ENCODE measurements at places on chromosomes 2 and 18.

GRCh38 chr2:96815326-96816126, 542 bp upstream of the CNNM3 start:
- peak; percentile 59 for DNase-seq

DNA sequence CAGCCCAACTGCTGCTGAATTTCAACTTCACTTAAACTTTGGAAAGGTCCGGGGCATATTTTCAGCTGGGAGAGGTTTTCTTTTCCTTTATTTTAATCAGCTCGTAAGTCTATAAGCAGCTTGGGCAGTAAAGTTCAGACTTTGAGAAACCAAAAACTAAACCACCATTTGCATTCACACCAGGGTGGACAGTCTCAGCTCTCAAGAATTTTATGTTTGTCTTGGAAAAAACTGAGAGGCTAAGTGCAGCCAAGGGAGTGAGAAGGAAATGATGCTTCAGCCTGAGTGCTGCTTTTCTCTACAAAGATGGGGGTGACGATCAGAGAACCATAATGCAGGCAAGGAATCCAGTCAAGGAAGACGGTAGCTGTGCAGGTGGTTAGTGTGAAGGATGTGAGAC, 30.2 kb downstream of the MCFD2 start:
- DNase-seq: peak; percentile 53

GRCh38 chr18:14907420-14907819, 159.4 kb downstream of the ANKRD30B start:
- DNase-seq: no peak

DNA sequence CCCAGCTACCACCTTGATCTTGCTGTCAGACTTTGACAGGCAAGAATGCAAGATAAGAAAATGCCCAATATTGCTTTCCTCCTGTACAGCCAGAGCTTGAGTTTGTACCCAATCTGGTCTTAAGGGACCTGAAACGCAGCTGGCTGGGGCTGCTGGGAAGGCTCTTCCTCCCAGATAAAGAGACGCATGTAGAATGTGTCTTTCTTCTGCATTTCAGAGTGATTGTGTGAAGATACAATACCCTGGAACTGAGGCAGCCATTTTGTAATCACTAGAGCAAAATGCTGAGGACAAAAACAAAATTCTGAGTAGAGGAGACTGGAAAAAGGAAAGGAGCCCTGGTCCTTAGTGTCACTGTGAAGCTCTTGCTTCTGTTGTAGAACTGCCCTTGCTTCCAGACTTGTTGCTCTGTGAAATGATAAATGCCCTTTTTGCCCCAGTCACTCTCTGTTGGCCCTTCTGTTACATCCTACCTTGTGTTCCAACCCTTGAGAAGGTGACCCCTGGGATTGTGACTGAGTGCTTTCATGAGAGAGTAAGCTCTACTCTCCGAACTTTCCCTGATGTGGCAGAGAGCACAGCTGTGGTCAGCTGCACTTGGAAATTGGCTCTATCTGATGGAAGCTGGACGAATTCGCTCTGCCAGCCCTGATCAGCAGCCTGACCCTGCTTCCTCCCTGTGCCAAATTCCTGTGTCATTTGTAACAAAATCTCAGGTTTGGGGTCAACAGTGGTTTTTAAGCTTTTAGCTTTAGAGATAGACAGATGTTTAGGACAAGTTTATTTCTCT, 137.4 kb upstream of the RBMS1 start:
- peak; percentile 15 for DNase-seq

GRCh38 chr2:238720232-238720672, 127.6 kb upstream of the TWIST2 start:
- DNase-seq: peak; percentile 31

GRCh38 chr2:15168116-15168515, 393.0 kb downstream of the NBAS start:
- DNase-seq: no peak

DNA sequence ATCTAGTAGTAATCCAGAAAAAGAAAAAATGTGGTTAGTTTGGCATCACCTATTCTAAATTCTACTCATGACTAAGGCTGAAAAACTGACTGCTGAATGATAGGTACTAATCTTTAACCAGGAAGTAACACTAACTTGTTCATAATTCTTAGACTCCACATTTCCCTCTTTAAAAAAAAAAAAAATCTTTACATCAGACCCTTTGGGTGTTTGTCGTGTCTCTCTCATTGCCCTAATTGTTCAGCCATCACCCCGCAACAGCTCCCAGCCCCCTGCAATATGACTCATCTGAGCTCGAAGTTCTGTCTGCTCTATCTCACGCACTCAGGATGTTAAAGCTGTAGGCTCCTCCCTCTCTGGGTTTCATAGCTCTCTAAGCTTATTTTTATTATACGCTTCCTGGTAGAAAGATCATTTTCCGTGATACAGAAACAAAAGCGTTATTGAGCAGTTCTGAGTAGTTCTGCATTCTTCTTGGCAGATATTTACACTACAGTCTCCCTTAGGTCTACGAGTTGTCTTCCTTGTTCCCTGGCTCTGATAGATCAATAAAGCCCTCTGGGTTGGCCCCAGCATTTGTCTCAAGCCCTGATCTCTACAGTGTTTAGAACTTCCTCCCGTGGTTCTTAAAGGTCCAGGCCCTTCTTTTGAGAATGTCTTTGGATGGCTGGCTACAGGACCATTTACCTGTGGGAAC, 95.6 kb downstream of the TNFRSF11A start:
- DNase-seq: peak; percentile 81

DNA sequence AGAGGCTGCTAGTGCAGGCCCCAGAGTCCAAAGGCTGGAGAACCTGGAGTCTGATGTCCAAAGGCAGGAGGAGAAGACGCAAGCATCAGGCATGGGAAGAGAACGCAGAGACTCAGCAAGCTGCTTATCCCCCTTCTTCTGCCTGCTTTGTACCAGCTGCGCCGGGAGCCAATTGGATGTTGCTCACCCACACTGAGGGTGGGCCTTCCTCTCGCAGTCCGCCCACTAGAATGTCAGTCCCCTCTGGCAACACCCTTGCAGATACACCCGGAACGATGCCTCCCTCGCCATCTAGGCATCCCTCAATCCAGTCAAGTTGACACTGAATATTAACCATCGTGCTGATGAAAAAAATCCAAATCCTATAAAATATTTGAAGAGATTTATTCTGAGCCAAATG, 141.6 kb downstream of the TWIST2 start:
- no peak for DNase-seq

DNA sequence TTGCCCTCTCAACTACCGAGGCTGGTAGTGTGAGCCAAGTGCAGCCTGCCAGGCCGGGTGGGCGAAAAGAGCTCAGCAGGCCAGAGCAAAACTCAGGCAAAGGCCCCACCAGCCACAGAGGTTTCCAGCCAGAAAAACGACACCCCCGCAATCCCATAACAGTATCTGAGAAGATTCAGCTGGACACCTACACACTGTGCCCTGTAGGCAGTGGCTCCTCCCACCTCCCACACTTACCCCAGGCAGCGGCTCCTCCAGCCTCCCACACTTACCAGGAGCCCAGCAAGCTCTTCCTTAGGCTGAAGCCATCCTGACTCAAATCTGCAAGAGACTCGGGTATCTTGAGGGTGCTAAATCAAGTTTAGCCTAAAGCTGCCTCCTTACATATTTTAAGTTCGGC, 15.6 kb upstream of the TMEM18 start:
- DNase-seq: no peak

- no peak for DNase-seq
Measured at GRCh38 chr2:241364781-241365180, 8.7 kb downstream of the FARP2 start.

DNA sequence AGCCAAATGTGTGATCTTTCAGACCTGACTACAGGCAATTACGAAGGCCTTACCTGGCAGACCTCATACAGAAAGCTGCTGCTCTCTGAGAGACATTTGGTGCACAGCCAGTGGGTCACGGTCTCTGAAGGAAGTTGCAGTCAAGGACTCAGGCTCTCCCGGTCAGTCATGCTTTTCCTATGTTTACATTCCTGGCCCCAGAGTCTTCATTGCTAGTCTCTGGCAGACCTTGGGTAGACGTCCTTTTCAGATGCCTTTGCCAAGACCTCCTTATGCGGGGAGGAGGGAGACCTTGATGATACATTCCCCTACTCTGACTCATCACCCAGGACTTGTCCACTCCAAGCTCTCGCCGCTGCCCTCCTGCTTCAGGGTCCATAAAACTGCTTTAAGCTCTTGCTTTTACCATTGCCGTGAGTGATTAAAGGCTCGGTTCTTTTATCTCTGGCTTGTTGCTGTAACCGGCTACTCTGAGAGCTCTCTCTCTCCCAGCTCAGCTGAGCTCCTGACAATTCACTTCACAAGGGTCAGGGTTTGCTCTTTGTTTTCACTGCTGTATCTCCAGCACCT, 62.0 kb upstream of the SLC35F5 start:
- DNase-seq: peak; percentile 97

GRCh38 chr2:71757351-71757750, 304.0 kb downstream of the DYSF start:
- DNase-seq: no peak

DNA sequence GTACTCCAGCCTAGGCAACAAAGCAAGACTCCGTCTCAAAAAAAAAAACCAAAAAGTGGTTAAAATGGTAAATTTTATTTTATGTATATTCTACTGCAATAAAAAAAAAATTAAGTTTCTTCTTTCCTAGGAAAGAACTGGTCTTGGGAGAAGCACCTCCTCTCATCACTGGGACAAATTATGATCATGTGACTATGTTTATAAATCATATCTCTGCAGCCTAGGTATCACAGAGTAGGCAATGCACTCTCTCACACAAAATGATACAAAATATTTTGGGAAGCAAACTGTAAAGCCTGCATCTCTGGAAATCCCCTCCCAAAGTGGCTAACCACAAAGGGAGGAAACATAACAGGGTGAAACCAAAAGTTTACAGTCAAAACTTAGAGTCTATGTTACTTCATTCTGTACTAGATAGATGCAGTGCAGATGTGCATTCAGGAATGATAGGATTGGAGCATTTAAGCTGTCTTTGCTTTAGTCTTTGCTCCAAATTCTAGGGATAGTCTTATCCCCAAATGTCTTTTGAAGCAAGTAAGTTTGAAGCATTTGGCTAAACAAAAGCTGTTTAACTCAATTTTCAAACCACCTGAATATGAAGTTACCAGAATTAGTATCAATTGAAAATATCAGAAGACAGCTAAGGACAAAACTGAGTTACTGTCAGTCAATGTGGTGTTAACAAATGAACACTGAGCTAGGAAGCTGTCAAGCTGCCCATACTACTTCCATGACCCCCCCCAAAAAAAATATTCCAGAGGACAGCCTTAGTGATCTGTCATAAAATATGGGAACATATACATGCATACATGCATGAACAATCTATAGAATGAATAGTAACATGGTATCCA, 21.1 kb upstream of the MALT1 start:
- no peak for DNase-seq

- no peak for DNase-seq
Measured at GRCh38 chr18:74225193-74225840, 66.4 kb downstream of the CYB5A start.

DNA sequence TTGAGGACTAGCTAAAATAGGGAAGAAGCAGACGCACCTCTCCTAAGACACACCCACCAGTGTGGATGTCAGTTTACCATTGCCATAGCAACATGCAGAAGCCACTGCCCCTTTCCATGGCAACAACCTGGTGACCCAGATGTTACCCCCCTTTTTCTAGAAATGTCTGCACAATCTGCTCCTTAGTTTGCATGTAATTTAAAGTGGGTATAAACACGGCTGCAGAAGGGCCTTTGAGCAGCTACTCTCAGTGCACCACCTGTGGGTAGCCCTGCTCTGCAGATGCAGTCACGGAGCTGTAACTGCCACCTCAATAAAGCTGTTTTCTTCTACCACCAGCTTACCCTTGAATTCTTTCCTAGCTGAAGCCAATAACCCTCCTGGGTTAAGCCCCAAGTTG, 87.1 kb downstream of the FBXO15 start:
- DNase-seq: no peak

DNA sequence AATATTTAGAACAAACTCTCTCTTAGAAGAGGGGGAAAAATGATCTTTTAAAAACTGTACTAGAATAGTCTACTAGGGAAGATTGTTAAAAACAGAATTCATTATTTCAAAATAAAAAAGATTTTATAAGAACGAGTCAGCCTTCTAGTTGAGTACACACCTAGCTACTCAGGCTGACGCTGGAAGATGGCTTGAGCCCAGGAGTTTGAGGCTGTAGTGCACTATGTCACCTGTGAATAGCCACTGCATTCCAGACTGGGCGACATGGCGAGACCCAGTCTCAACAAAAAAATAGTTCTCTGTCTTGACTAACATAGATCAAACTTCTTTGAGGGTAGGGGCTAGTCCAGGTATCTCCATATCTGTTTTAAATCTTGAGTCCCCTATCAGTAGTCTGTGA, 33.9 kb downstream of the ERLEC1 start:
- DNase-seq: peak; percentile 9

GRCh38 chr2:128631698-128632500, 313.2 kb upstream of the HS6ST1 start:
- DNase-seq: no peak

DNA sequence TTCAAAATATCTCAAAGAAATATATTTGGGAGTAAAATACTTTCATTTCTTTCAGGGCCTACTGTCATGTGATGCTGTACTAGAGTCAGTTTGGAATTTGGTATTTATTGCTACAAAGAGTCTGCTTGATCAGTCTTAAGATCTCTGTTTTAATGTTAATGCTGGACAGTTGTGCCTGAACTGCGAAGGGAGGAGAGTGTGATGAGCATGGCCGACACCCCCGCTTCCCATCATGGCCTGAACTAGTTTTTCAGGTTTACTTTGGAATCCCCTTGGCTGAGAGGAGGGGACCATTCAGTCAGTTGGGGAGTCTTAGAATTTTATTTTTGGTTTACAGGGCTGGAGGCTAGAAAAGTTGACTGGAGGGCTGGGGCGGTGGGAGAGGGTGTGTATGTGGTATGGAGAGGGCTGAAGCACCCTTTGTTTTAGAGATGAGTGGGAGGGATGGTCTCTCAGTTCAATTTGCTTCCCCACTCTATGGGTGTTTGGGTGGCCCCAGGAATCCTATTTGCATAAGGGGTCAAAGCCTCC, 20.9 kb upstream of the TEX44 start:
- no peak for DNase-seq

- DNase-seq: peak; percentile 19
Measured at GRCh38 chr2:213281156-213281555, 3.1 kb upstream of the SPAG16 start.

DNA sequence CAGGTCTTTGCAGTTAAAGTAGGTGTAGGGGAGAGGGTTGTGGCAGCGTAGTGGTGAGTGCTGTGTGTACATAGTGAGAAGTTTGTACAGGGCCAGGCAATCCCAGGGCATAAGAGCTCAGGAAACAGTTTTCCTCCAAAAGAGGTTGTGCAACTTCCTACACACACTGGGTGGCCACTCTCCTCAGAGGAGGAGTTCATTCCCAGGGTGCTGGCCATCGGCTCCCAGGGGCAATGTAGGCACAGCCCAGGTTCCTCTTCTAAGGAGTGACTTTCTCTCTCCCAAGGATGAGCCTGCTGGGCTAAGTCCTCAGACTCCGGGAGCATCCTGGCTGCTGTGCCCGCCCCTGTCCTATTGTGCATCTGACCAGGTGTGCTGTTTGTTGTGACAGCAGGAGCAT, 3.0 kb downstream of the ACOXL start:
- no peak for DNase-seq

Data from cardiac fibroblast (primary cell).